ENCODE measurements at places on chromosomes 1 and 21.

- no peak for DNase-seq
Observed at GRCh38 chr21:37758982-37759381, 157.3 kb downstream of the KCNJ6 start.

- DNase-seq: no peak
Observed at GRCh38 chr1:204650911-204651570, 34.5 kb downstream of the LRRN2 start.

- DNase-seq: no peak
Observed at GRCh38 chr1:160359559-160360226, 7.2 kb upstream of the NHLH1 start.

DNA sequence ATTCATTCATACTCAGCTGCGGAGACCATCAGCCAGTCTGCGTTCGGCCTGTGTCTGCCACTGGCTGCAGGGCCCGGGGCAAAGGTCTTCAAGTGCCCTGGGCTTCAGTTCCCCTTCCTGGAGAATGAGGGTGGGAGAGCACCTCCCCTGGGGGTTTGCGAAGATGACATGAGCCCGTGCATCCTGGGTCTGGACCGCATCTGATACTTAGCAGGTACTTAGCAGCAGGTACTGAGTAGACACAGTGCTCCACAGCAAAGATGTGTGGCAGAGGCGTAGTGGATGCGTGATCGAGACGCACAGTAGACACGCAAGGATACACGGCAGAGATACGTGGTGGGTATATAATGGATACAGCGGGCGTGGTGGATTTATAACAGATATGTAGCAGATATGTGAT is 51.3 kb downstream of the PRKCZ start:
- DNase-seq: no peak

DNA sequence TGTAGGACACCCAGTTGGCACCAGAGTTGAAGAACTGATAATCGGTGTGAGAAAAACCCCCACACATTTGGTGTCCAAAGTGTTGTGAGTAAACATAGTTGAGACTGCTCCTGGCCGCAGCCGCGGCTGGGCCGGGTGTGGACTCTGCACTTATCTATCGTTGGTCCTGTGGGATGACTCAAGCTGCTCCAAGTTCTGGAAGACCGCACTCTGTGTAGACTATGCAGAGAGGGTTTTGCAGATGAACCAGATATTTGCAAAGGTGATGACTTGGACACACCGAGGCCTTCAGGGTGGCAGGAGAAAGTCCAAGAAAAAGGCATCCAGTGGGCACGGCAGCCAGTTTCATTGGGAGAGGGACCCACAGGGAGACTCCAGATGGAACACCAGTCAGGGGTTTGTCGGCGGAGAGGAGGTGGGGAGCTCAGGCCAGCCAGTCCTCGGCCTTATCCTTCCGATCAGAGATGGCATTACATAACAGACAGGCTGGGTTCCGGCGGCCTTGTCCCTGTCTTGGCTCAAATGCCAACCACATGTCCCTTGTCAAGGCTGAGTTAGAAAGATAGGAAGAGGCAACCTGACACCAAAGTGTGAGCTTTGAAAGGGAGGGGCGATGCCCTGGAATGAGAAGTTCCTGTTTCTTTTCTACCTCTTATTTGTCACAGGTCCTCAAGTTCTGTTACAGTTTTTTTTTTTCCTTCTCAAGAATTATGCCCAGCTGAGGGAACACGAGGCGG is 21.1 kb downstream of the C2CD2 start:
- no peak for DNase-seq

- no peak for DNase-seq
Observed at GRCh38 chr1:12251442-12251841, 21.6 kb downstream of the VPS13D start.

- no peak for DNase-seq
Observed at GRCh38 chr1:46394872-46395465, 852 bp downstream of the FAAH start.

DNA sequence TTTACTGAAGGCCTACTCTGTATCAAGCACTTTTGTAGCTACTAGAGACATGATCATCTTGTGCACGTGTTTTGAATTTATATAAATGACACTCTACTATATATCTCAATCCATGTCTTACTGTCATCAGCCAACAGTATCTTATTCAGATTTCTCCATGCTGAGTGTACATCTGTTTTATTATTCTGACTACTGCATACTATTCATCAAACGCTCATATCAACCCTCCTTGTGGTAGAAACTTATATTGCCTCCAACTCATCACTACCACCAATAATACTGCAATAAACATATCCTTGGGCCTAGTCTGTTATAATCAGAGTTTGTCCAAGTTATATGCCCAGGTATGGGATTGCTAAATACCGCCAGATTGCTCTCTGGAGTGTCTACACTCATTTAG is 81.6 kb upstream of the IRF2BP2 start:
- DNase-seq: no peak

DNA sequence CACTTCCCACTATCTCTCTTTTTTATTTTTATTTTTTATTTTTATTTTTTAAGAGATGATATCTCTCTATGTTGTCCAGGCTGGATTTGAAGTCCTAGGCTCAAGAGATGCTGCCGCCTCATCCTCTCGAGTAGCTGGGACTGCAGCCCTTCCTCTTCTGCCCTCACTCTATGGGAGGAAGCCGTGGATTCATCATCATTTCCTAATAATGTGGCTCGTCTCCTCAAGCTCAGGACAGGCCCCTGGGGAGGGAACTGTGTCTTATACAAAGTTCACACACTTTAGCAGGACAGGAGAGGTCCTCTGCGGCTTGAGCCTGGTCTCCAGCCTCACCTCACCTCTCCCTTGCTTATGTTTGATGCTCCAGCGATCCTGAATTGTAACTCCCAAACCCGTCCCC is 16.5 kb upstream of the IFFO2 start:
- DNase-seq: no peak
